ENCODE measurements at places on chromosomes 3 and 15. TPM values are rescaled to one million over a fixed set of nuclear protein-coding genes. Genes with fewer than 3 reads are reported as not detected.

DNA sequence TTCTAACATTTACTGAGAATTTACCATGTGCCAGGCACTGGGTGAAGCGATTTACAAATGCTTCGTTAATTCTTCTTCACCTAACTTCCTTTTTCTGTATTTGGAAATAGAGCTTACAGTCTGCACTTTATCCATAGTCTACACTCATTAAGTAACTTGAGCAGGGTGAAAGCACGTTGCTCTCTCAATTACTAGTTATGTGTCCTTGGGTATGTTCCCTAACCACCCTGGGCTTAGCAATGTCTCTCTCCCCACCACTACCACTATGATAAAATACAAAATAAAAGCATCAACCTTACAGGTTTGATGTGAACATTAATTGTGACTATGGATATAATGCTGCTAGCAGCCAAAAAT is 172.9 kb upstream of the SLC2A2 start:
- H3K27me3 ChIP-seq: no peaks in the 10 kb centered on the region
- no peaks in the 10 kb centered on the region for H3K36me3 ChIP-seq
- H3K4me1 ChIP-seq: no peaks in the 10 kb centered on the region

DNA sequence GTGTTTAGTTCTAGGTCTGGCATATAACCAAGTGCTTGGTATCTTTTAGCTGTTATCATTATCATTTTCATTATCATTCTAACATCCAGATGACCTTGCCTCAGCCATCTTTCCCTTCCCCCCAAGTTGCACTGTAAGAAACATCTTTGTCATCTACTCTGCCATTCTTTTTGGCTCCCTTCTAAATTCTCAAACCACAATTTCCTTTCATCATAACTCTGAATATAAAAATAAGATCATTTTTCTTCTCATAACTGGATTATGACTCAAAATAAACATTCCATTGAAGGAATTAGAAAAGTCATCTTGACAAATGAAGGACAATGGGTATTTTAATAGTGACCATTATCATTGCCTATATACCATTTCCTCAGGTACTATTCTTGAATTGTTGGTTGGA is 786.2 kb downstream of the AGBL1 start:
- H3K27me3 ChIP-seq: no peaks in the 10 kb centered on the region
- no peak overlapping the region for H3K27ac ChIP-seq
- no peak overlapping the region for H3K4me3 ChIP-seq
- DNase-seq: no peak
- H3K4me1 ChIP-seq: no peaks in the 10 kb centered on the region

GRCh38 chr15:32803631-32804030 is 85.8 kb downstream of the GREM1 start:
- no peaks in the 10 kb centered on the region for H3K27me3 ChIP-seq
- no peak overlapping the region for H3K4me3 ChIP-seq
- DNase-seq: no peak
- H3K36me3 ChIP-seq: no peaks in the 10 kb centered on the region
- no peak overlapping the region for H3K27ac ChIP-seq

GRCh38 chr3:149366941-149367840 is 10.3 kb downstream of the TM4SF1 start:
- DNase-seq: no peak
- no peaks in the 10 kb centered on the region for H3K36me3 ChIP-seq
- no peak overlapping the region for H3K27ac ChIP-seq
- H3K4me1 ChIP-seq: peaks cover 2% of the 10 kb centered on the region
- H3K4me3 ChIP-seq: no peak overlapping the region
- no peaks in the 10 kb centered on the region for H3K27me3 ChIP-seq

Gene CADM2
- total RNA-seq: 1.9 TPM

- no peak for DNase-seq
- H3K36me3 ChIP-seq: no peaks in the 10 kb centered on the region
- H3K4me3 ChIP-seq: no peak overlapping the region
These were observed 442.3 kb upstream of the TPRG1 start for GRCh38 chr3:188729422-188729821.

DNA sequence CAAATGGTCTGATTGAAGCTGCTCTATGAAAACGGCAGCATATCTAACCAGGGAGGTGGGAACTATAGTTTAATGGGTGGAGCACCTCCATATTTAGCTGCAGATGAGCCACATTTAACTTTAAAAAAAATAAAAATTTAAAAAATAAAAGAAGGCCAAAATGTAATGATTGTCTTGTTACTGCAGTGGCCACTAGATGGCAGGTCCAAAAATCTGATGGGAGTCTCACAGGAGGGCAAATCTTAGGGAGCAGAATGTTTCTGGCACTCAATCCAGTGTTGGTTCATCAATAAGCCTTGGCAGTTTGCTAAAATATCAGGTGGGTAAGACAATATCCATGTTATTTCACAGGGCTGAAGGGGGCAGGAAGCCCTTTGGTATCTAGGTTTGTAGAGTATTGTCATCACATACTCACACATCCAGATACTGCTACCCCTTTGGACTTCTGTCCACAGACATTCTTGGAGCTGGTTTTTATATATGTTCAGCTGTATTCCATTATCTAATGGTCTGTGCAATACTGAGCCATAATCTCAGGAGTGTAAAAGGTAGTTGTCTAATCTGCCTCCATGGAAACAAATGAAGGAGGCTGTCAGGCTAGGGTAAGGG is 233.3 kb downstream of the TIGIT start:
- no peak for DNase-seq
- no peaks in the 10 kb centered on the region for H3K27me3 ChIP-seq
- H3K4me1 ChIP-seq: no peaks in the 10 kb centered on the region
- H3K27ac ChIP-seq: no peak overlapping the region
- no peaks in the 10 kb centered on the region for H3K36me3 ChIP-seq

Gene RASGRP1
- total RNA-seq: 1.5 TPM

GRCh38 chr15:99170476-99171065 is 65.7 kb downstream of the SYNM start:
- peak overlapping the region; percentile 32 for H3K27ac ChIP-seq
- no peak overlapping the region for H3K4me3 ChIP-seq
- H3K27me3 ChIP-seq: no peaks in the 10 kb centered on the region
- peaks cover 7% of the 10 kb centered on the region for H3K4me1 ChIP-seq

All from ovary (tissue), 10 donors.